ENCODE measurements at places on chromosomes 5 and 9.

- no peak for DNase-seq
These were observed 94.4 kb upstream of the IL6ST start for GRCh38 chr5:56088967-56089829.

DNA sequence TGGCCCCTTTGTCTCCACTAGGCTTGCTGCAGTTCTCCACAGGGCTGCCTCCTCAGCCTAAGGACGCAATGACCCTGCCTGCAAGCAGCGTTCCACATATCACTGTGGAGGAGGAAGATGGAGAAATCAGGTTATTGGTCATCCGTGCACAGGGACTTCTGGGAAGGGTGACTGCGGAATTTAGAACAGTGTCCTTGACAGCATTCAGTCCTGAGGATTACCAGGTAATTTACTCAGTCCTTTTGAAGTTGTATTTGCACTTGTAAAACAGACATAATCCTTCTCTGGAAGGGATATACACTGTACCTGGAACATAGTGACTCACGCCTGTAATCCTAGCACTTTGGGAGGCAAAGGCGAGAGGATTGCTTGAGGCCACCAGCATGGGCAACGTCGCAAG lies 116.6 kb downstream of the ADGRV1 start:
- no peak for DNase-seq

- DNase-seq, result no peak
These were observed 1.9 kb upstream of the RAD23B start for GRCh38 chr9:107281184-107281583.

GRCh38 chr5:61806491-61807020 lies 474.5 kb downstream of the ZSWIM6 start:
- DNase-seq, result no peak

GRCh38 chr5:74575741-74576538 lies 64.6 kb downstream of the ENC1 start:
- DNase-seq, result no peak

GRCh38 chr9:71755869-71756268 lies 12.4 kb downstream of the CEMIP2 start:
- DNase-seq, result no peak

GRCh38 chr9:97635026-97635425 lies 1.4 kb downstream of the NCBP1 start:
- no peak for DNase-seq

DNA sequence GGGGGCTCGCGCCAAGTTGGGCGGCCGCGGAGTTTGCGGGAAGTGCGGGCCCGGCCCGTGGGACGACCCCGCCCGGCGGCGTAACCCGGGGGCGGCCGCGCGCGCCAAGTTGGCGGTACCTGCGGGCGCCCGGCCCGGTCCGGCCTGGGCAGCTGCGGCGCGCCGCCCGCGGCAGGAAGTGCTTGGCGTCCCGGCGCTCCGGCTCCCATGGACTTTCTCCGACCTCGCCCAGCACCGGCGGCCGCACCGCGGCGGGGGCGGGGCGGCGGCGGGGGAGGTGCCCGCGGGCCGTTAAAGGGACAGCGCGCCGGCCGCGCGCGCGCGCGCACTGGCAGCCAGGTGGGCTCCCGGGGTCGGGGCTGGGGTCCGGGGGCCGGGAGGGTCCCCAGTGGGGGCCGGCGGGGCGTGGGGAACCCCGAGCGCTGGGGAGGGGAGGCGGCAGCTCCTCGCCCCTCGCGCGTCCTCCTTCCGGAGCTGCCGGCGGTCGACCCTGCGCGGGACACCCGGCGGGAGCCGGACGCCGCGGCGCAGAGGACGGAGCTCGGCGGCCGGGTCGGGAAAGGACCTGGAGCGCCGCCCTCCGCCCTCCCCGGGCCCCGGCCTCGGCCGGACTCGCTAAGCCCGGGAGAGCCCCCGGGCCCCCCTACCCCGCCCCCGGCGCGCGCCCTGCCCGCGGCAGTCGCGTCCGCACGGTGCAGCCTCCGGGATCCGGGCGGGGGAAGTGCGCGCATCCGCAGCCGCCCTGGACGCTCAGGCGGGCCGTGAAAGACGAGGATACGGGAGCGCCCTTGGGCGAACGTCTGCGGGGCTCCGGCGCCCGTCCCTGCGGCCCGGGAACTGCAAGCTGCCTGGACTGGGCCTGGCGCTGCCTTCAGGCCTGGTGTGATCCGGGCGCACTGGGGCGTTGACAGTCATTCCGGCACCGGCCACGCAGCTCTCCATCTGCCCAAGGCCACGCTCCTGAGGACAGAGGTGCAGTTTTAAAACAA lies at the start of gene NACC2:
Gene NACC2, minus strand, starts transcription at position 220 of the 989 bp plus-strand sequence. CDS start 44,768 bp downstream, outside the sequence.
- DNase-seq, result no peak

DNA sequence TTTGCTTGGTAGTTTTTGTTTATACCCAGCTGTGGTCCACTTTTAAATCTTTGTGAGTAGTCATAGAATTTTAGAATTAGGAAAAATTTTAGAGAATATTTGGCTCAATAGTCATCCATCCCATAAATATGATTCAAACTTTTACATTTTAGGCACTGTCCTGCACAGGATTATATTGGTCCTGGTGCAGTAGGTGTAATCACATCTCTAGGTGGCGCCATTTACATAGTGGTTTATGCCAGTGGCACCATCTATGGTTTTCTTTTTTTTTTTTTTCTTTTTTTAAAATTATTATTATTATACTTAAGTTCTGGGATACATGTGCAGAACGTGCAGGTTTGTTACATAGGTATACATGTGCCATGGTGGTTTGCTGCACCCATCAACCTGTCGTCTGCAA lies 260.7 kb upstream of the KCNN2 start:
- no peak for DNase-seq

DNA sequence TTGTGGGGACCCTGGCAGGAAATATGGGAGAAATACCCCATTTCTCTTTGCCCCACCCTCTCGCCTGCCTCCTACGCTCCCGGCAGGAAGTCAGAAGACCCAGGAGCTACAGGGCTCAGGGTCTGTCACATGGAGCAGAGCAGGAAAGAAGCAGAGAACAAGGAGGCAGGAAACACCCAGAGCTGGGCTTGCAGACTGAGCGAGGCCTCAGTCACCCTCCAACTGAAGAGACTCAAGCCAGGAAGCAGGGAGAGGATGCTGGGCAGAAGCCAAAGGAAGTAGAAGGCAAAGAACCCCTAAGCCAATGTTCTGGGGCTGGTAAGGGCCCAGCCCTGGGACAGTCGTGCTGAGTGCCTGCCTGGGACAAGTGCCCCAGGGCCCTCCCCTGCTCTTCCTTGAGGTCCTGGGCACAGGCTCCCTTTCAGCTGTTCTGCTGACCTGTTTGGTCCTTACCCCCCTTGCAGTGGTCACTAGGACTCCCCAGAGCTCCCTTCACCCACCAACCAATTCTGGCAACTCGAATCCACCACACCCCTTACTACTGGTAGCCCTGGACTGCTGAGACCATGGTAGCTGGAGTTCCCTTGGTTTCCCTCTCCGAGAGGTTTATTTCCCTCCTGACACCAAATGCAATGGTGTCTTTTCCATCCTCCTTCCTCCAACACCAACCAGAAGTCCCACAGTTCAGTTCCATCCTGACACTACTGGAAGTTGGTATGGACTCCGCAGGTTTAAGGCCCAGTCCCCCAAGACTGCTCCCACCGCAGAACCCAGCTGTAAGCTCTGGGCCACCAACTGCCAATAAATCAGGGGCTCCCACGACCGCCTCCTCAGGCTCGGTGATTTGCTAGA lies 157.5 kb downstream of the COL23A1 start:
- DNase-seq, result no peak

DNA sequence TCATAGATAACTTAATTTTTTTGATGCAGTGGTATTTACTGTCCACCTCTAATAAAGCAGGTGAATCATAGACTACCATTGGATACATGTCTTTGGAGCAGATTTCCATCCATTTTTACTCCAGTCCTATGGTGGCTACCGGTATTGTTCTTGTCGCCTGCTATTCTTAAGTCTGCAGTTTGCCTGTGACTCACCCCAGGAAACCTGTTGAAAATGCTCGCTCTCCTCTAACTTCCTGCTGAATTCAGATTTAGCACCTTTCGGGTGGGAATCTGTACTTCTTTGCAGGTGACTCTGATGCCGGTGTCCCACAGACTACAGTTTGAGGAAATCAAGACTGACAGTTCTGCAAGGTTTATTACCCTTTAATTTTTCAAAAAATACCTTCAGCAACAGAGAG lies 58.8 kb upstream of the DHFR start:
- no peak for DNase-seq

DNA sequence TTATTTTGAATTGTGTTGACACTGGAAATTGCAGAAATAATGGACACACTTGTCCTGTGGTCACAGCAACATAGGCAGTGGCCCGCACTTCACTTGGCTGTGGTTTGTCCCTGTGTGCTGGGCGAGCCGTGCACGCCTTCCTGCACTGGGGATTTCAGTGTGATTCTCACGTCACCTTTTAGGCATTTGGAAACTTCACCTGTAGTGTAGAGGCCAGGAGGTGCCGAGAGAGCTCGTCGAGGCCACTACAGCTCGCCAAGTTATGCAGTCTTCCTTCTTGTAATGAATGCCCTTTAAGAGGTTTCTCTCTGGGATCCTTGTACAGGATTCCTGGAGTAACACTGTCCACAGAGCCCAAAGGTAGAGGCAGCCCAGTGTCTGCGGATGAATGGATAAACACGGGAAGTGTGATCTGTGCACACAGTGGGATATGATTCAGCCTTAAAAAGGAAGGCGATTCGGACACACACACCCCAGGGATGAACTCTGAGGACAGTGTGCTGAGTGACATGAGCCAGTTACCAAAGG lies 14.7 kb downstream of the TRAF2 start:
- DNase-seq, result no peak

Data from cortex of kidney (tissue), 1 donor.